ENCODE measurements at places on chromosomes 4 and X.
A peak's percentile ranks its signal among the peaks of the same experiment; 100 is the strongest.

- DNase-seq: no peak
Measured at GRCh38 chr4:185421366-185422124, 4.2 kb downstream of the UFSP2 start.

DNA sequence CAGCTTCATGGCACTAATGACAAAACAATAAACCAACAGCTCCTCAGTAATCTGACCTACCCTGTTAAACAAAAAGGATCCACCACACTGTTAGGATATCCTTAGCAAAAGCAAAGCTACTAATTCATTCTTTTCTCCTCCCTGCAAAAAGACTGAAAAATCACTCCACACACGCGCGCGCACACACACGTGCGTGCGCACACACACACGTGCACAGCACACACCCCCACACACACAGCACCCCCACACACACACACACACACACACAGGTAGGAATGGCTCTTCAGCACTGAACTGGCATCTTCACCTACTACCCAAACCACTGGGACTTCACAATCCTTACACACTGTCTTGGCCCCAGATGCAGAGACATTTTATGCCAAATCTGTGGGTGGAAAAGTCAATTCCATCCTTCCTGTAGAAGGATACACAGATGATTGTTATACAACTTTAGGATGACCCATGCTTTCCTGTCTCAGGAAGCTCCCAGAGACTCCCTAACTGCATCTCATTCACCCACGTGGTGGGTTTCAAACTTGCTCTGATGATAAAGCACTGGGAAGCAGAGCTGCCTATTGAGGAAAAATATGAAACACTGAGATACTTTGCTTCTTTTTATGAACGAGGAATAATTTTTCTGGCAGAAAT, 102.5 kb downstream of the TSPAN5 start:
- no peak for DNase-seq

- no peak for DNase-seq
Measured at GRCh38 chrX:32597777-32598176, 613.6 kb downstream of the DMD start.

DNA sequence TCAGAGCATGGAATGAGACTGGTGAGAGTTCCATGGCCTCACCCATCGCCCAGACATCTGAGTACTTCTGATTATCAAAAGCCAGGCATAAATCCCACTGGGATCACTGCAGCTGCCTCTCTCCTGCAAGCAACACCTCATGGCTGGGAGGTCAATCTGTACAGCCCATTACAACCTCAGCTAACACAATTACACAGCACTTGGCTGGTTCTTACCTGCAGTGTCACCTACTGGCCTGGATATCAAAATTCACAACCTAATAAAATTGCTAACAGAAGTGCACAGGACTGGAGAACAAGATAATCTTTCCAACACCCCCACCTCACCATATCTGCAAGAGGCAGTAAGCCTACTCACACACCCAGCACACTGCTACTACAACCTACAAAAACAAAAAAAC, 341.7 kb upstream of the NDST3 start:
- DNase-seq: no peak

GRCh38 chr4:154222875-154223274, 268.7 kb downstream of the DCHS2 start:
- DNase-seq: no peak

DNA sequence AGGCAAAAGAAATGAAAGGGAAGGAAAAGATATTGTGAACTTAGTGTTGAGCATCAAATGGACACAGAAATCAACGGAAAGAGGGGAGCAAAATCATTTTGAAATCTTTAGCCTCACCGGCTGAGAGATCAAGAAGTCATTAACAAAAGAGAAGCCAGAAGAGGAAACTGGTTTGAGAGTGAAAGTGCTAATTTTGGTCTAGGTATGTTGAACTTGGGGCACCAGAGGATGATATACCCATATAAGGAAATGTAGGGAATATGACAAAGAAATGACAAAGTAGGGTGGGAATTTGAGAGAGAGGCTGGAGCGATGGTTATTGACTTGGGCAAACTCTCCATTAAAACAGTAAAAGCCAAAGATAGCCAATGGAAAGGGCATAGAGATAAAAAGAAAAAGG, 183.4 kb upstream of the ATOH1 start:
- DNase-seq: no peak

DNA sequence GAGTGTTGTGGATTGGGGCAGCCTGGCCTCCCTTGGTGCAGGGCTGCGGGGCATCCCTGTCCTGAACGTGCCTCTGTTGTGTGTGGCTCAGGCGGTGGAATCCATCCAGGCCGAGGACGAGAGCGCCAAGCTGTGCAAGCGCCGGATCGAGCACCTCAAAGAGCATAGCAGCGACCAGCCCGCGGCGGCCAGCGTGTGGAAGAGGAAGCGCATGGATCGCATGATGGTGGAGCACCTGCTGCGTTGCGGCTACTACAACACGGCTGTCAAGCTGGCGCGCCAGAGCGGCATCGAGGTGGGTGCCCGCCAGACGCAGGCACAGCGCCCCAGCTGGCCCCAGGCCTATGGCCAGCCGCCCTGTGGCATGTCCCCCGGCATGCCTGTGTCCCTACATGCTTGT, 25.6 kb downstream of the MAEA start:
- no peak for DNase-seq

DNA sequence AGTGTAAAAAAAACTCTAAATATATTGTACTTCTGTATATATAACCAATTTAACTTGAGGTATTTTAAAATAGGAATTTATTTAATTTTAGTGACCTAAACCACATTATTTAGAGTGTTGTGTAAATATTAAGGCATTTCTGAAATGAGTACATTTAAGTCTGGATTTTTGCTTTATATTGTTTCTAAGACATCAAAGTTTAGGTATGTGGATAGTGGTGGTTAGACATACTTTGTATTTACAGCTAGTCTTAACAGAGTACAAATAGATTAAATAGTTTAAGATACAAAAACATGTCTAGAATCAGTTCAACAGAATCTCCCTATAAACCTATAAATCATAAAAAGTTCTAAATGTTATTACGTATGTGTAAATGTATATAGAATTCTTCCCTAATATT, 588.5 kb downstream of the TRIML1 start:
- DNase-seq: no peak

GRCh38 chrX:154032160-154032559, 12.5 kb upstream of the IRAK1 start:
- DNase-seq: no peak

GRCh38 chr4:139599076-139599475, 43.1 kb upstream of the SETD7 start:
- DNase-seq: no peak

DNA sequence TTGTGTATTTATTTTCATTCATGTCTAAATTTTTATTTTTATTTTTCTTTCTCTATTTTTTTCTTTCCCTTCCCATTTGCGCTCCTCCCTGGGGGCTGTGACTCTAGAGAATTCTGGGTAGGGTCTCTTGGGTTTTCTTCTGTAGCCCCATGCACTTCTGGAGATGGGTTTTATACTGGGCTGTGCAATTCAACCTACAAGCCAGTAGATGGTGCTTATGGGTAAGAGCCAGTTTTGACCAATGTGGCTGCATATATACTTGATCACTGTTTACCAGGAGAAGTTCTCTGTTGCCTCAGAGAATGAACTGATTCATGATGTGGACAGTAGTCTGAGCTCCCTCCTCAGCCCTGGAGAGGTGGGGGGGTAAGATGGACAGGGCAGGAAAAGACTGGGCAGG, 614.6 kb downstream of the PCDH19 start:
- no peak for DNase-seq

DNA sequence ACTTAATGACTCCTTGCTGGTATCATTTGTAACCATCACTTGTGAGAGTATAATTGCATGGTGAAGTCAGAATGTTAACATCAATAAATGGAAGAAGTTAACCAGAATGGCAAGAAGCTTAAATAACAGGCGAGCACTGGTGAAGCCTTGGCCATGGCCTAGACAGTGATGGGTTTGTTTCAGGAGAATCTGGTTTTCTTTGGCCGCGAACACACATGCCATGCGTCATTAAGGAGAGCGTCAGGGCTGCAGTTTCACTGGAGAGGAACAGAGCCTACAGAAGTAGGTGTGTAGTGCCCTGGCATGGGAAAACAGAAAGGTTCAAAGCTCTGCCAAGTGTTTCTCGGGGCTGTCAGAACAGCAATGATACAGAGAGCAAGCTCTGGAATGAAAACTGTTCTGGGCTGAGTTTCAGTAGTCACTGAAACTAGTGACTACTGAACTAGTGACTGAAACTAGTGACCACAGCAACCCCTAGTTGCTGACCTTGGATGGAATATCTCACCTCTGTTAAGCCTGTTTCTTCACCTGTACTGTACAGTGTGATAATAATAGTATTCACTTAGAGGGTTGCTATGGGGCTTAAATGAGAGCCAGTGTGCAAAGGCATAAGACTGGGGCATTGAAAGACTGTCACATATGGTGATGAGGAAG, 93.8 kb downstream of the C4orf51 start:
- DNase-seq: no peak

DNA sequence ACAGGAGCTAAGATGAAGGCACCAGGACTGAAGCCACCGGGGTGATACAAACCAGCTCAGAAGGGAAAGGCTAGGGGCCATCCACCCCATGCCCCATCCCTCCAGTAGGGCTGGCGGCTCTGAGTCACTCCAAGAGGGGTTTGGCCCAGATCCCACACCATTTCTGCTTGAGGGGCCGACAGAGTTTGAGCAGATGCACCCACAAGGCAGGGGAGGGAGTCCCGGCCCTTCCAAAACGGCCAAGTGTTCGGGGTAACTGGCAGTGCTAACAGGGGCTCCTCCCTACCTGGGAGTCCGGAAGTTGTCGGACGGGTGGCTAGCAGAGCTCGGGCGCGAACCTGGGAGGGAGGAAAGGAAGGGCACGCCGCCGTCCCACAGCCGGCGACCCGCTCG, 412 bp downstream of the SLC10A3 start:
- peak; percentile 48 for DNase-seq

- no peak for DNase-seq
Measured at GRCh38 chr4:51825341-51825740, 17.6 kb upstream of the DCUN1D4 start.

DNA sequence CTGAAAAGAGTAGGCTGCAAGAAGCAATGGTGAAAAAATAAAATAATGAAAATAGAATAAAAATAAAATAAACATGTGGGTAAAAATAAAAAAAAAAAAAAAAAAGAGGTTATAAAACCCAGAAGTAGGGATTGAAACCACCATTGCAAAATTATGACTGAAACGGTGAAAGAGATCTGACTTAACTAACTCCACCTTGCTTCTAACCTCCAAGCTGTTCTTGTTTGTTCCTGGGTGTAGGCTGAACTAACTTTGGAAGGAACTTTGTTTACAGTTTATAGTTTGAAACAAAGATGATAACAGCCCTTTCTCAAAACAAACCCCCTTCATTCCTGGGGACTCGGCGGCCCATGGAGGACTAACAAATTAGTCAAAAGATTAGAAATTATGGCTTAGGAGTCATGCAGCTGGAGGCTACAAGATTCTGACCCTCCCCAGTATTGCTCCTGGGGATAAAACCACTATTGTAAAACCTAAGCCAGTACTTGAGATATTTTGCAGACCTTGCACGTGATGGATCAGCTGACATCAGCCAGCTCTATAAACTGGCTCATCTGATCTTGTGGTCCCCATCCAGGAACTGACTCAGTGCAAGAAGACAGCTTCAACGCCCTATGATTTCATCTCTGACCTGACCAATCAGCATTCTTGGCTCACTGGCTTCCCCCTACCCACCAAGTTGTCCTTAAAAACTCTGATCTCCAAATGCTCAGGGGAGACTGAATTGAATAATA, 30.4 kb downstream of the DDX60L start:
- DNase-seq: peak; percentile 52

- DNase-seq: no peak
Measured at GRCh38 chr4:141099326-141099725, 33.9 kb downstream of the RNF150 start.

GRCh38 chr4:144591401-144591800, 54.6 kb upstream of the HHIP start:
- no peak for DNase-seq

DNA sequence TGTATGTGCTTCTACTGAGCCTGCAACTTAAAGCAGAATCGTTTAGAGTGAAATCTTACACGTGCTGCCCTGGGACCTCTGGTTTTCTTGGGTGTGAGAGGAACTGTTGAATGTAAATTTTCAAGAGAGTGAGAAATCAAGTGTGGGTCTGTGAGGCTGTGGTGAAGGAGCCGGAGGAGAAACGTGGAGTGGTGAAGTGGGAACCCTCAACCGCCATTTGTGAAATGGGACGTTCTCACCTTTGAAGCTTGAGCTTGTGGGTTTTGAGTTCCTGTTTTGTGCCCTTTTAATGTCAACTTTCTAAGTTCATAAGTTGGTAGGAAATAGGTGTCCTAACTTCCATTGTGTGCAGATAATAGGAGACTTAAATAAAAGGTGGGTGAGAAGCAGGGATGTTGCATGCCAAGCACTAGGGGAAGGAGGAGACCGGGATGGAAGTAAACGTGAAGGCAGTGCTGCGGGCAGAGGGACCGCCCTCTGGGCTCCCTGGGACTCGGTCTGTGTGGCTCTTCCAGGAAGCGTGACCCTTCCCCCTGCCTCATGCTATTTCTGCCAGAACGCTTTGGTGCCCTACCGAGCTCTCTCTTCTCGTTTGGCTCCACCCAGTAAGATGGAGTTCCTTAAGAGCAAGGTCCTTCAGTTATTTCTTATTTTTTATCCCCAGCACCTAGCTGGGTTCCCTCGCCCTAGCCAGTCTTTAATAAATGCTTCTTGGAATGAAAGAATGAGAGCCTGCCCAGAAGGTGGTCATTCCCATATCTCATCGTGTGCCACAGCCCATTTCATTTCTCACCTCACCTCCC, 56.0 kb downstream of the TMEM131L start:
- peak; percentile 80 for DNase-seq

GRCh38 chr4:158873795-158874401, 105.1 kb downstream of the FNIP2 start:
- DNase-seq: no peak

DNA sequence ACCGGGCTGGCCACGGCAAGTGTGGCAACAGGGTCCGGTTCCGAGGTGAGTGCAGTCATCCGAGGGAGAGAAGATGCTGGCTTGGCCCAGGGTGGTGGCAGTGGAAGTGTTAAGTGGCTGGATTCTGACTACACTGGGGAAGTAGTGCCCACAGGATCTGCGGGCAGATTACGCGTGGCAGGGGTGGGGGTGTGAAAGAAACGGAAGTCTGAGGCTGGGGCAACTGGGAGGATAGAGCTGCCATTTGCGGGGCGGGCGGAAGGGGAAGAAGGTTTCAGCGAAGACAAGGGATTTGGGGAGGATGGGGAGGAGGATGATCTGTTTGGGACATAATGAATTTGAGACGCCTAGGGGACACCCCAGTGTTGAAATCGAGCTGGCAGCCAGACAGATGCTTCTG, 5.3 kb downstream of the RS1 start:
- DNase-seq: no peak

DNA sequence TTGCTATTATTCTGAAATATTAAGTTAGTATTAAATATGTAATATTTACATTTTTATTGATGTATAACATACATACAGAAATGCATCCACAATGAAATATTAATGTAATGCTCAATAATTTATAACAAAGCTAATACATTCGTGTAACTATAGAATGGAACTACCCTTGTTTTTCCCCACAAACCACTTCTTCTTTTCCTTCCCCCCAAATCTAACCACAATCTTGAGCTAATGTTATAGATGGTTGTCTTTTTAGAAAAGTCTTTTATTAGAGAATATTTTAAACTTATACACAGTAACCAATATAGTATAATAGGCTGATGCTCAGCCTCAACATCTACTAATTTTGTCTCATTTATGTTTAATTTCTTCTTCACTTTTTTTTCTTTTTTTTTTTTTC, 4.5 kb upstream of the ZNF732 start:
- DNase-seq: no peak
